ENCODE measurements at places on chromosomes 2 and 18. TPM values are rescaled to one million over a fixed set of nuclear protein-coding genes. Genes with fewer than 3 reads are reported as not detected.

Gene COBLL1
- 38.4 TPM for total RNA-seq

Gene PRKAG3
- total RNA-seq: not detected

Gene RMDN2
- 1.8 TPM for total RNA-seq

Gene HNRNPLL
- 61.1 TPM for total RNA-seq

Gene NT5DC4
- total RNA-seq: not detected
